ENCODE measurements at places on chromosomes 5 and 9.

- DNase-seq, result no peak
Observed at GRCh38 chr9:69750085-69750484, 9.7 kb downstream of the PTAR1 start.

- no peak for DNase-seq
Observed at GRCh38 chr9:115548609-115549260, 430.8 kb upstream of the TNC start.

- DNase-seq, result no peak
Observed at GRCh38 chr5:89229331-89230070, 346.5 kb upstream of the MEF2C start.

- DNase-seq, result no peak
Observed at GRCh38 chr5:17808566-17808965, 174.3 kb downstream of the TAF11L14 start.

GRCh38 chr5:123721675-123722276 lies 209.8 kb downstream of the CSNK1G3 start:
- DNase-seq, result no peak

- DNase-seq, result no peak
Observed at GRCh38 chr5:126720369-126720768, 56.6 kb upstream of the LMNB1 start.

- no peak for DNase-seq
Observed at GRCh38 chr9:2663461-2664173, 42.0 kb downstream of the VLDLR start.

DNA sequence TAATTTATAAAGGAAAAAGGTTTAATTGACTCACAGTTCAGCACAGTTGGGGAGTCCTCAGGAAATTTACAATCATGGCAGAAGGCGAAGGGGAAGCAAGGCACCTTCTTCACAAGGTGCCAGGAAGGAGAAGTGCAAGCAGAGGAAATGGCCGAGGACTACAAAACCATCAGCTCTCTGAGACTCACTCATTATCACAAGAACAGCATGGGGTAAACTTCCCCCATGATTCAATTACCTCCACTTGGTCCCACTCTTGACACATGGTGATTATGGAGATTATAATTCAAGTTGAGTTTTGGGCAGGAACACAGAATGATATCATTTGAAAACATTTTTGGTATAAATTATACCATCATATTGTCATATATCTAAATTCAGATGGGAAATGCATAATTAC lies 934.7 kb downstream of the CDH12 start:
- DNase-seq, result no peak

- DNase-seq, result no peak
Observed at GRCh38 chr5:90424245-90424644, 14.7 kb upstream of the CETN3 start.

DNA sequence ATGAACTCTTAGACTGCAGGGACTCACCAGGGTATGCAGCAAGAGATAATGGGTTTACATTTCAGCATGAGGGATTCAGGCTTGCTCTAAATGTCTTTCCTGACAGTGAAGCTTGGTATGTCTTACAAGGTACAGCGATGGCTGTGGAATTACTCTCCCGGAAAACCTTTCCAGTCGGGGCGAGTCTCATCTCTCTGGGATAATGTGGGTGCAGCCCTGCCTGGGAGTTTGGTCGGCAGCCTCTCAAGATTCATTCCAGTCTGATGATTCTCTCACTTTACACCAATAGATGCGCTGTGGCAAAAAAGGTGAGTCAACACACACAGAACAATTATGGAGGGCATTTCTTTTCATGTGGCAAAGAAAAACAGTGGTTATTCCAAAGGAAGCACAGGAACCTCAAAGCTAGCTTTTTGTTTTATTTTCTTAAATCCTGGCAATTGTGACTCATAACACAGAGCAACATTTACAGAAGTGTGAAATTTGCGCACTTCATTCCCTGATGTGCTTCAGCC lies 190.3 kb downstream of the DCP2 start:
- DNase-seq, result no peak

DNA sequence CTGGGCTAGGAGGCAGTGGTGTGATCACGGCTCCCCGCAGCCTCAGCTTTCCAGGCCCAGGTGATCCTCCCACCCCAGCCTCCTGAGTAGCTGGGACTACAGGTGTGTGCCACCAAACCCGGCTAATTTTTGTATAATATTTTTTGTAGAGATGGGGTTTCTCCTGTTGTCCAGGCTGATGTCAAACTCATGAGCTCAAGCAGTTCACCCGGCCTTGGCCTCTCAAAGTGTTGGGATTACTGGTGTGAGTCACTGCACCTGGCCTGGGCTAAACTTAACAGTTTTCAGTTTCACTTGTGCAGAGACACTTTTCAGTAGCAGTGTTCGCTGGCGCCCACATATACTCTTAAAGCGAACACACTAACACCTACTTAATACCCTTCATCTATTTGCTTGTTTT lies 205.6 kb upstream of the ZNF608 start:
- no peak for DNase-seq

DNA sequence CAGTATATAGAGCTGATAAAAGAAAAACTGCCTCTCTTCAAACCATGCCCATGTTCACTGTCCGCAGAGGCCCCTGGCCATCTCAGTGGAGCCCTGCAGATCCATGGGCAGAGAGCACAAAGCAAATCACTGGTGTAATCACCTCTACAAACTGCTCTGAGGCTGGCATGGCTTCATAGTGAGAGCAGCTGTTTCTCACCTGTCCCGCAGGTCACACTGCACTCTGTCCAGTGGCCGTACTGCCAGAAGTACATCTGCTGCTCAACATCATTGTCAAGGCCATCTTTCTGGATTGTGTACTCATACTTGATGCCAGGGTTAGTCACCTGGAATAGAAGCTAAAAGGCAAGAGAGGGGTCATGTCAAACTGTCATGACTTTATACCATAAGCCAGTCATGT lies 173.3 kb downstream of the TARS1 start:
- no peak for DNase-seq

DNA sequence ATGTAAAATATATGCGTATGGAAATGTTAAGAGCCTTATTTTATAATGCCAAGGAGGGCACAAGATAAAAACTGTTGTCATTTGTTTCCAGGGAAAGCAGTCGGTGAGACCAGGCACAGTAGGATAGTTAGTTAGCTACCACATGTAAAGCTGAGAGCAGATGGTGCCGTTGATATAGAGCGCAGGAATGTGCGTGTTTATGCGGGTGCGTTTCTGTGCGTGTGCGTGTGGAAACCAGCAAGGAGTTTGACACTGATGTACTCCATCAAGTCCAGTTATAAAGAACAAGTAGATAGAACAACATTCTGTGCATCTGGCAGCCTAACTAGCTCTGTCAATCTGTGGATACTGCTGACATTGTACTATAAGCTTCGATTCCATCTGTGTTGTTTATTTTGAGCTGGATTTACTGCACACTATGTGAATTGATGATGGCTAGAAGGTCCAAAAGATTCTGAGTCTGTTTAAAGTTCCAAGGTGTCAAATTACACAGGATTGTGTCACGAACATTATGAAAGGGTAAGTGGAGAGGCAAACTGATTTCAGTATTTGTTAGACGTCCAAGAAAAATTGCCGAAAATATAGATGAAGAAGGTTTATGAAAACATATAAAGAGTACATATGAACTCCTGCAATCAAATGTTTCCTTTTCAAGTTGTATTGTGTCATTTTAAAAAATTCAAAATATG lies 494.9 kb upstream of the MEF2C start:
- no peak for DNase-seq

- no peak for DNase-seq
Observed at GRCh38 chr5:167845952-167846351, 445.5 kb upstream of the WWC1 start.

DNA sequence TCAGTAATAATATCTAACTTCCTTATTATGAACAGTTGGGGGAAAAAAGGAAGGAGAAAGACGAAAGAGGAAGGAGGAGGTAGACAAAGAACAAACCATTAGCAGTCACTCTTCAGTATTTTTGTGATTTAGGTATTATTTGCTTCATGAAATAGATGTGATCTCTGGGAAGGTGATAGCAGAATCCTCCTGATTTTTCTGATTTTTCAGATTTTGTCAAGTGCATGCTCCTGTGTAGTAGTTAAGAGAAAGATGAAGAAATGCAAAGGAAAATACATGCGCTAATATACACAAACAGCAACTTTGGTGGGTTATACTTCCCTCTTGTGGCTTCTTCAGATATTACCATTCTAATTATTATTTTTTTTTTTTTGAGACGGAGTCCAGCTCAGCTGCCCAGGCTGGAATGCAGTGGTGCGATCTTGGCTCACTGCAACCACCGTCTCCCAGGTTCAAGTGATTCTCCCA lies 31.6 kb downstream of the LMNB1 start:
- DNase-seq, result no peak

- DNase-seq, result no peak
Observed at GRCh38 chr5:151153300-151153699, 4.3 kb downstream of the ANXA6 start.

GRCh38 chr5:119501671-119502179 lies 49.4 kb downstream of the HSD17B4 start:
- DNase-seq, result no peak

- no peak for DNase-seq
Observed at GRCh38 chr5:143474616-143475015, 71.1 kb upstream of the NR3C1 start.

- no peak for DNase-seq
Observed at GRCh38 chr5:124744170-124744971, 2.1 kb downstream of the ZNF608 start.

DNA sequence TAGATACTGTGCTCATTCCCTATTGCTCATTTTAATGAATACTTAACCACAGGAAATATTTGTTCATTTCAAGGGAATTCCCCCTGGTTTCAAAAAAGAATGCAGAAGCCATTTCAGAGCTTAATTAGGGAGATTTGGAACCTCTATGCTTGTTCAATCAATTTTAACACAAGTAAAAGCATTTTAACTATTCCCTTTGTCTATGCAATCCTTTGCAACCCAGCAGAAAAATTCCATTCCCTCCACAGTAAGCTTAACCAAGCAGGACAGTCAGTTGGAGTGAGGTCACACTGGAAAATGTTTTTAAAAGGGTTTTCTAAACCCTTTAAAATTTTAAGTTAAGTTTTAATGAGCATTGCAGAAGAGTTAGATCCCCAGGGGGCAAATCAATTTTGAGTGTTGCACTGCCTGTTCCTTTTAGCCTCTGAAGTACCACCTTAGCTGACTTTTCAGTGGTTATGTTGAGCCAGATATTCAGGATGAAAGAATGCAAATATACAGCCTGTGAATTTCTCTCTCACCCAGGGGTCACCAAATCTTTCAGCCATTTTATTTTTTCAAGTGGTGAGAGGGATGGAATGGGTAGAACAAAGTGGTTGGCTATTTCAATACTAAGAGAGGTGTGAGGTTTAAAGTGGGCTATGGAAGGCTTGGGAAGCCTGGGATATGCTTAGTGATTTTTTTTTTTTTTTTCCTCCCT lies 356.2 kb upstream of the NUDT12 start:
- no peak for DNase-seq

DNA sequence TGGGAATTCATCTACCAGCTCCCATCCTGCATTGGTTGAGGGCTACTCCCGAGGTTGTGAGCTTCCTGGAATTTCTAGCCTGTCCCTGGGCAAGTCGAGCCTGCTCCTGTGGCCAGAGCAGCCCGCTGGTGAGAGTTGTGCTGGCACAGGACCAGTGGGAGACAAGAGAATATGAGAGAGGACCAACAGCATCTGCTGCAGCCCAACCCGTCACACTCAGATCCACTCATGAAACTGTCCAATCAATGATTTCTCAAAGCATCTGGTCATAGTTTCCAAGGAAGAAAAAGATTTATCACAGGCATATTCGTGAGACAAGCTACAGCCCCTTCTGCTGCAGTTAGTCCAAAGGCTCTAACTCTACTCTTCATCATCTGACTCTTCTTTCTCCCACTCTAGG lies 64.4 kb upstream of the RAI14 start:
- no peak for DNase-seq

GRCh38 chr5:112706446-112707016 lies 31.2 kb upstream of the APC start:
- no peak for DNase-seq

DNA sequence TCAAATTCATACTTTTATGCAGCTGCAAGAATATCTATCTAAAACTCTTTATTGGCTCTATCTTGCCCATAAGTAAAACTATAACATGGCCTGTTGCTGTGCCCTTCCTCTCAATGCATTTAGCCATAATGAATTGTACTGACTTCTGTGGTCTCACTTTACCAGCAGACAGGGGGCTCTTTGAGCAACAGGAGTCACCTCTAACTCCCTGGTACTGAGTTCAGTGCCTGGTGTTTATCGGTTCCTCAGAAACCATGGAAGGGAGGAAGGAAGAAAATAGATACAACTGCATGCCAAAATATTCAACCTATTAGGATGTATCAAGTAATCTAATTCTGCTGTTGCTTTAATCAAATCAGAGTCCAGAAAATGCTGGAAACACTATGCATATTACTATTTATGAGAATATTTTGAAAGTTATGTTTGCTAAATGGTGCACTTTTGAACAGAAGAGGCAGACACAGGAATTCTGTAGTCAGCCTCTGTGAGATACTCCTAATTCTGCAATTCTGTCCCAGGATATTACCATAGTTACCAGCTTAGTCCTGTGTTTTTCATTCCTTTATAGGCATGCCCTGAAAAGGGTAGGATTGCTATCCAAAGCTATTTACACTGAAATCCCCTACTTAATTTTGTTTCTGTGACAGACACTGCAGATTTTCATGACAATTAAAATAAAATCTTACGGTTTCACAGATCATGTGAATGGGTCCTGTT lies 89.8 kb downstream of the CD180 start:
- DNase-seq, result no peak

DNA sequence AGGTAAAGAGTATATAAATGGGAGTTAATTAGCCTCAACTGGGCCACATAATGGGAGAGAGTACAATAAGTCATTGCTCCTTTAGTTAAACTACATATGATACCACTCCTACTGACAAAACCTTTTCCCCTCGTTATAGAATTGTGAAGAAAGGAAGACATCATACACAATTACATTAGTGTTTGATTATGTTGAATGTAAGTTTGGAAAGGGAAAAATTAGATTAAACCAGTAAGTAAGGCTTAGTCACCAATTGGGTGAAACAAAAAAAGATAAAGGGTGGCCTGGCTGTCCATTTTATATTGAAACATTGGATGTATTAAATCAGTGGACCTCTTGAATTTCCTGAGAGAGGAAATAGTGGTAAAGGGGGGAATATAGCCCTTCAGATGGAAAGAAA lies 464.3 kb upstream of the PAPPA start:
- DNase-seq, result no peak

DNA sequence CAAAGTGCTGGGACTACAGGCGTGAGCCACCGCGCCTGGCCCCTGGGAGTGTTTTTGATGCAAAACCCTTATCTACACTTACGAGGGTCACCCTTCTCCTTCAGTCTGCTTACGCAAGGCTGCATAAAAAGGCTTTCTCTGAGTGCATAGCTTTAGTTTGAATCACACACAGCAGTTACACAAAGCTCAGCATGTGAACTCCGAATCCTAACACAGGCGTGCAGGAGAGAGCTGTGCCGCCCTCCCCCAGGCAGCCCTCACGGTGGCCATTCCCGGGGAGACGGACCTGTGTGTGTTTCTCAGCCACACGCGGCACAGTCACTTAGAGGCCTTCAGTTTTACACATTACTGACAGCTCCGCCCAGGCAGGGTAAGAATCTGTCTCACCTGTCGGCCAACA lies 26.7 kb downstream of the EXD3 start:
- DNase-seq, result no peak
